ENCODE measurements at places on chromosomes 7 and 10.

- no peak for DNase-seq
Measured at GRCh38 chr7:64951250-64951848, 39.5 kb downstream of the ZNF117 start.

DNA sequence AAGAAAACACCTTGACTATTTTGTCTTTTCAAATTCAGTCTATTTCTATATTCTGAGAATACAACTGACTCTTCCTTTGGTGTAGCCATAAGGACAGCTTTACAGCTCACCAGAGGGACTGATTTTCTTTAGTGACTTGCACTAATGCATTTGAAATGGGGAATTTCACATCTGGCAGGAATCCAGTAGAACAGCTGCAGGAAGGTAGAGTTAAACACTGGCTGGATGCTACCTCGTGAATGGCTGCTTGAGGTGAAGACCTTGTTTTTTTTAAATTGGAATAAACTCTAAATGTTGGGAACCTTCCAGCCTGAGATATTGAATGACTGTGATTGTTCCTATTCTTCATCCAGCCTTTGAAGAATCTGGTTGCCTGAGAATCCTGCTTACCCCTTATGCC lies 139.5 kb upstream of the STK17A start:
- no peak for DNase-seq

GRCh38 chr7:126635545-126635944 lies 617.2 kb downstream of the GRM8 start:
- no peak for DNase-seq

DNA sequence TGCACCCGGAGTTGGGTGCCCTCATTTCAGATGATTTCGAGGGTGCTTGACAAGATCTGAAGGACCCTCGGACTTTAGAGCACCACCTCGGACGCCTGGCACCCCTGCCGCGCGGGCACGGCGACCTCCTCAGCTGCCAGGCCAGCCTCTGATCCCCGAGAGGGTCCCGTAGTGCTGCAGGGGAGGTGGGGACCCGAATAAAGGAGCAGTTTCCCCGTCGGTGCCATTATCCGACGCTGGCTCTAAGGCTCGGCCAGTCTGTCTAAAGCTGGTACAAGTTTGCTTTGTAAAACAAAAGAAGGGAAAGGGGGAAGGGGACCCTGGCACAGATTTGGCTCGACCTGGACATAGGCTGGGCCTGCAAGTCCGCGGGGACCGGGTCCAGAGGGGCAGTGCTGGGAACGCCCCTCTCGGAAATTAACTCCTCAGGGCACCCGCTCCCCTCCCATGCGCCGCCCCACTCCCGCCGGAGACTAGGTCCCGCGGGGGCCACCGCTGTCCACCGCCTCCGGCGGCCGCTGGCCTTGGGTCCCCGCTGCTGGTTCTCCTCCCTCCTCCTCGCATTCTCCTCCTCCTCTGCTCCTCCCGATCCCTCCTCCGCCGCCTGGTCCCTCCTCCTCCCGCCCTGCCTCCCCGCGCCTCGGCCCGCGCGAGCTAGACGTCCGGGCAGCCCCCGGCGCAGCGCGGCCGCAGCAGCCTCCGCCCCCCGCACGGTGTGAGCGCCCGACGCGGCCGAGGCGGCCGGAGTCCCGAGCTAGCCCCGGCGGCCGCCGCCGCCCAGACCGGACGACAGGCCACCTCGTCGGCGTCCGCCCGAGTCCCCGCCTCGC lies at the start of gene EGFR:
Gene EGFR, plus strand, starts transcription at position 657 of the 830 bp plus-strand sequence. CDS start 261 bp downstream, outside the sequence.
- no peak for DNase-seq

- no peak for DNase-seq
Measured at GRCh38 chr7:27198871-27199801, 755 bp downstream of the HOXA13 start.

All from stimulated activated CD8-positive, alpha-beta memory T cell treated with anti-CD3 and anti-CD28 coated beads, Interleukin-12 subunit alpha, Interleukin-12 subunit beta, amount 100 ng/mL, for 1 hour (primary cell).